NCI-H2081 (cell line): ENCODE measurements at places on chromosomes 7 and 10.

DNA sequence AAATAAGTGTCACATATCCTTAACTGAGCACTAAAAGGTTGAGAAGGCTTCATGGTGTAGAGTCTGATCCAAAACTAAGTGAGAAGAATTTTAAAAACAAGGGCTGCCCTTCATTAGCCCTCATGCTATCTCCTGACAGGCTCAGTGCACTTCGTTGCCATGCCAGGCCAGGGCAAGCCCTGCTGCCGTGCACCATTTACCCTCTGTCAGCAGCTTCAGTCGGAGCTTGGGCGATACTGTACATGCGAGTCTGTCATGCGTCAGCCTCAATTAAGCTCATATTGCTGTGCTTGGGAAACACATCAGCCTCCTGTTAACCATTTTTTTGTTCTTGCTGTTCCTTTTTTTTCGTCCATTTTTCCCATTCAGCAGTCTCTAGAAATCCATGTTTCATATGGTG lies 166.6 kb downstream of the VTI1A start:
- no peak for DNase-seq

DNA sequence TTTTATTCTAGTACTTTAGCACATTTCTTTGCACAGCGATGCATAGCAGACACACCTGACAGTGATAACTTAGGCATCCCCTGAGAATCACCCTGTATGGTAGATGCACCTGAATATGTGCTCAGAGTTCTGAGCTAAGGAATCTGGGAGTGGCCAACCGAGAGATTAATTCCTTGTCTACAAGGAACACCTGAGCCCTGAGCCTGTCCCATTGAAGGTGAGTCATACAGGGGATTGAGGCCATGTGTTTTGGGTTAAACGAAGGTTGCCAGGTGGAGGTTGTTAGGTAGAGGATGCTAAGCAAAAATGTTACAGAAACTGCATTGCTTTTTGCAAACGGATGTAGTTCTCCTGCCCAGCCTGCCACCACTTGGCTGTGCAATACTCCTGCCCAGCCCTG lies 128.9 kb downstream of the AMPH start:
- DNase-seq = no peak

DNA sequence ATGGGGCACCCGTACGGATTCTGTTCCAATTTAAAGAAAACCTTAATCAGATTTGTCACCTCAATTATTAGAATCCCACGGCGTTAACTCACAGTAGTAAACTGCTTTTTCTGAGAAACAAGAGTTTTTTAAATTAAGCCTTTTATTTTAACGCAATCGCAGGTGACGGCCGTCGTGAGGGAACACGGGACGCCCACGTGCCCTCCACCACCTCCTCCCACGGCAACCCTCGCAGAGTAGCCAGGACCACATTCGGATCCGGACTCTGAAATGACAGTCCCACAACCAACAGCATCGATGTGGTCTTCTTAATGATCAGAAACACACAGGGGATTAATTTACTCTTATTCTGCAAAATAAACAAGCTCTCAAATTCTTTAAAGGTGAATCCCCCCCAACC lies 22.0 kb upstream of the GPR146 start:
- DNase-seq = no peak

DNA sequence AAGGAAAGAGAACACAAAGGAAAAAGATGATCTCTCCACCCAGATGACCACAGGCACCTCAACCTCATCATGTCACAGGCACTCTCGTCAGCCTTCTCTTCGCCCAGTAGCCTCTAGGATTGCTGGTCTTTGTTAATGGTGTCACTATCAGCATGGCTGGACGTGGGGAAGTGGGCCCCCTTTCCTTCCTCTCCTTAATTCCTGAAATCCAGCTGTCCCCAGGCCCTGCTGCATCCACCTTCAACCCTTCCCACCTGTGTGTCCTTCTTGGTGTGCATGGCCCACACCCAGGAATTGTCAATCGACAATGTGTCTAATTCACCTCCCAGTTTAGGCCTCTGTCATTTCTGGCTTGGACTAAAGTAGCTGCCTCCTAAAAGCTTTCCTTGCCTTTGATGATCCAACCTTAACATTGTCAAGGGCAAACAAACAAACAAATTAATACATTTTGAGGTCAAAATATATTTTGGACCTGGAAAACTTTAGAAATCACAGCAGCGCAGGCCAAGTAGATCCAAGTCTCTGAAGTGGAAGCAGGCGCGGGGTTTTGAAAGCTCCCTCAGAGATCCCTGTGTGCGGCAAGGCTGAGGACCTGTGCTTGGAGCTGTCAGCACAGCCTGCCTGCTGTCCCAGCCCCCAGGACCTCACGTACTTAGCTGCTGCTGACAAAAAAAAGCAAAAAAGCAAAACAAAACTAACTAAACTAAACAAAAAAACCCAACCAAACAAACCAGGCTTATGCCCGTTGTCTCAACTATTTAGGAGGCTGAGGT lies 193.3 kb upstream of the LYZL2 start:
- no peak for DNase-seq
